ENCODE measurements at places on chromosomes 7 and 10.

DNA sequence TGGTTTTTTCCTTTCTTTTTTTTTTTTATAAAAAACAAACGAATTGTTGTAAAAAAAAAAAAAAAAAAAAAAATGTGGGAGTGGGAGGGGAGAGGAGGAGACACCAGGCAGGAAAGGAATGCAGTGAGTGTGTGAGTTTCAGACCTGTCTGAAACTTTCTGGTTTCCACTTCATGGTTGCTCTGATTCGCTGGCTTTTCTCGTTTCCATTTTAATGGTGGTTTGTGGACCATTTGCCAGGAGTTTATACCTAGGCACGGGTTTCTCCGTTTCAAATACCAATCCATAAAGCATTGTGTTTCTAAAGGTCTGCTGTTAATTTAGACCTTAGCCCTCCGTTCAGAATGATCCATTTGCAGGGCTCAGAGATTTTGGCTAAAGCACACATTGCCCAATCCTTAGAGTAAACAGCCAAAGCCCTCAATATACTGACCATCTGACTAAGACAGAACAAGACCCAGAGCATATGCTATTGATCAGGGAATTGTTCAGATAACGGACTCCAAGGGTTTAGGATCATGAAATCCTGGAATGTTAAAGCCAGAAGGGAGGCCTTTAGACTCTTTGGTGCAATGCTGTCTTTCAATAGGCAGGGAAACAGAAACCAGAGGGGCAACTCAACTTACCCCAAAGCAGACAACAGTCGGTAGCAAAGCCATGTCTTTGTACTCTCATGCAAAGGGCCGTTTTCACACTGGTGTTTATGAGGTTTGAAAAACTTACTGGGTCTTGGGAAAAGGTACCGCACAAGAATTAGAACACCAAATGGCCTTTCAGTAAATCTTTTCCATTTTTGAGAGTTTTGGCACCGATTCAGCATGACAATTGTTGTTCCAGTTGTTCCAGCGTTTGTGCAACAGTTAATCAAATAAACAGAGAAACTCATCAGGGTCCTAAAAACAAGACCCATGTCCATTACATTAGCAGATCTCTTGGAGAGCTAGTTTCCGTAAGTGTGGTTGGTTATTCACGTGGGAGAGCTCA is 94.3 kb upstream of the AGBL3 start:
- DNase-seq: no peak

GRCh38 chr7:128351296-128352152 is 7.8 kb upstream of the RBM28 start:
- DNase-seq: no peak

- DNase-seq: no peak
Measured at GRCh38 chr7:125695626-125696025, 766.0 kb upstream of the POT1 start.

DNA sequence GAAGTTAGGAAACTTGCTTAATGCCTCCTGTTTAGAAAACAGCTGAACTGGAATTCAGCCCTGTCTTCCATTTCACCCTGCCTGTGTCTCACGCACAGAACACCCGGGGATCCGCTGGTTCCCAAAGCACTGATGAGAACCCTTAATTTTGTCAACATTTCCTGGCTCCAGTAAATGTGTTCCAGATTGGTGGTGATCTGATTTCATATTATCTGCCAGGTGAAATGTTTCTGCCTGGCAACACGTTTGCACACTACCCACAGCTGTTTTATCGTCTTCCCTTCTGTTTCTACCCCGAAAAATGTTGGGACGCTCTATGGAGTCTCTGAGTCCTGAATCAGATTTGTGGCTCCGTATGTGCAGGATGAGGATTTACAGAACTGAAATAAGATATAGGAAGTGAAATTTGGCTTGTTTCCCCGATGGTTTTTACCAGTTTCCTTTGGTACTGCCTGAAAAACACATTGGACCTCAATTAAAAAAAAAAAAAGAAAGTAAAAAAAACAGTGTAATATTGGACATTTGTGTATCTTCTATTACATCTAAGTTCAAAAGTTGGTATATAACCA is 29.0 kb downstream of the MRC1 start:
- DNase-seq: no peak

DNA sequence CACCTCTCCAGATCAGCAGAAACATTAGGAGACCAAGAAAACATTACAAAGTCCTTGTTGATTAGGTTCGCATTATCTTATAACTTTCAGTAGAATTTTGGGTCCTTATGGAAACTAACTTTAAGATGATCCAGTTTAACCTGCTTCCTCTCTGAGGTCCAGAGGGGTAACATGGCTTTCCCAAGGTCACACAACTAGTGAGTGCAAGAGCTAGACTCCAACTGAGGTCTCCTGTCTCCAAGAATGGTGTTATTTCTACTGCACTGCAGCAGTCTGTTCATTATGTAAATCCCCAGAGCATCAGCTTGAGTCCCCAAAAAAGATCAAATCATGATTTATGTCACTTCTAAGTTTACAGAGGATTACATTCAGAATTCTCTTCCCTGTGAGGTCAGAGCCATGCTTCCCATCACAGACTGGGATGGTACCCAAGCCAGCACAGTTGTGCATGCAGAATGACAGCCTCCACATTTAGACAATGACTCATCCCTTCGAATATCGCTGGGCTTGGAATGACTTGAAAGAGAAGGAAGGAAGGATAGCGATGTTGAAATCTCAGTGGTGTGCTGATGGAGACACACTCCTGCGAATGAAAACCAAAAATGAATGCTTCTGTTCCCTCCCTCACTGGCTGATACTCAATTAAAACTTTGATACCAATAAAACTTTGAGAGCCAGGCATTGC is 163.1 kb upstream of the PLXNA4 start:
- DNase-seq: no peak

DNA sequence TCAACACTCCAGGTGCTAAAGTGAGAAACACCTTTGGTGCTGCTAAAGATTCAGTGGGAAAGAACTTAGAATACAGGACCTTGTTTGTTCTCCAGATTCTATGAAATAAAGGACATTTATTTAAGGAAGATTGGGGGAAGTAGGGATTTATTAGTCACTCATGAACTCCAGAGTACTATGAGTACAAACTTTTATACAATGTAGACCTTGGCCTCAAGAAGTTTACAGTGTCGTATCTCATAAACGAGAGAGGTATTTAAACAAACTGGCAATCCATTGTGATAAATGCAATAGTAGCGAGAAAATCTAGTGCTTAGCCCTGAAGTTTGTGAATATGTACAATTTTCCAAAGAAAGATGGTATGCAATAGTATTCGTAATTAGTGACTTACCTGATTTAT is 59.1 kb downstream of the TES start:
- DNase-seq: no peak

DNA sequence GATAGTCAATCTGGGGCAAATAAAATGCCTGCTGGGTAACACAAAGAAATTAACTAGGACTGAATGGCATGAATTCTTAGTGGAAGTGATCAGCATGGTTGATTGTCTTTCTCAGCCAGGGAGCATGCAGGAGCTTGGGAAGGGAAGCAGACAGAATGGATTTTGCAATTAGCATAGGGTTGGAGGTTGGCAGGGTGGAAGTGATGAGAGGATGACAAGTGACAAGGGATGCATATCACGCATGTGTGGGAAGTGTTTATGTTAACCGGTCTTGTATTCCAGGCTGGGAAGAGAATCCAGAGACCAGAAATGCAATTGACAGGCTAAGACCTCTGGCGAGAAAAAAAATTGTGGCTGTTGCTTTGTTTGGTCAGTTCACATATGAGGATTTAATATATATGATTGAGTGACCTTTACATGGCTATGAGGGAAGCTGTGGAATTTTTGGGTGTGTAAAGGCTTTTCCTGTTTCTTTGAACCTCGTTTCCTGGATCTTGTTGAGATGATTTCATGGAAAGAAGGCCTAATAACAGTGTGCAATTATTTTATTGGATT is 8.3 kb downstream of the MDFIC start:
- no peak for DNase-seq

DNA sequence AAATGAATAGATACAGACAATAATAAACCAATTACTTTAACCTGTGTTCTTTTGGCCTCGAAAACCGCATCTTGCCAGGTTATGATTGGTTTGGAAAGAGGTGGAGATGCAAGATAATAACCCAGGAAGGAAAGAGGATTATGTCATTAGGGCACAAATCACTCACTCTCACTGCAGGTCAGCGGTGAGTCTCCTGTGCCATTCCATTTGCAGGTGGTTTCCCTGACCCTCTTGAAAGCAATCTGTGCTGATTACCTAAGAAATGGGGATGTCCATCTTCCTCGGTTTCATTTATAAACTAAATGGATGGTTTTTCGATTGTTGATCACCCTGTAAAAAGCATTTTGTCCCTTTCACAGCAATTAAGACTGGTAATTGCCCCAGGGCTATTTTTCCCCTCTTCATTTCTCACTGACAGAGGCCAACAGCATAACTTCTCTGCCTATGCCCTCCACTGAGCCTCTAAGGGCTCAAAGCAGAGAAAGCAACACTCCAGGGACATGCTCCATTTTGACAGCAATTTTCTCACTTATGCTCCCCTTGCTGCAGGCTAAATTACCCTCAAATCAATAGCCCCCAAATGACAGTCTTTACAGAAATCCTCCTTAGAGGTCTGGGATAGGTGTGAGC is 257.5 kb downstream of the IPMK start:
- no peak for DNase-seq

DNA sequence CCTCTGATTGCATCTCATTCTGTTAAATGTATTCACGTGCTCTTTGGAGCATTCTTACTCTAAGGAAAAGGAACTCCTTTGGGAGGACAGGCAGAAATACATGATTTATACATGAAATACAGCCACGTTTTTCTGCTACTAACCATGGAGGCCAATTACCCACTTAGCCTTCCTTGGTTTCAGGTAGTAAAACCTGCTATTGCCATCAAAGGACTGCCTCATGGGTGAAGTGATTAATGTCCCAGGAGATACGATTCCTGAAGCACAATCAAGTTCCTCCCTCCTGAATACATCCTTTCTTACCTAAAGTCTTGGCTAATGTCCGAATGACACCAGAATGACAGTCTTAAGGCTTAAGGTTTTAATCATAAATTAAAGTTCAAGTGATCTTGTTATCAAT is 58.5 kb upstream of the PIK3CG start:
- DNase-seq: no peak

DNA sequence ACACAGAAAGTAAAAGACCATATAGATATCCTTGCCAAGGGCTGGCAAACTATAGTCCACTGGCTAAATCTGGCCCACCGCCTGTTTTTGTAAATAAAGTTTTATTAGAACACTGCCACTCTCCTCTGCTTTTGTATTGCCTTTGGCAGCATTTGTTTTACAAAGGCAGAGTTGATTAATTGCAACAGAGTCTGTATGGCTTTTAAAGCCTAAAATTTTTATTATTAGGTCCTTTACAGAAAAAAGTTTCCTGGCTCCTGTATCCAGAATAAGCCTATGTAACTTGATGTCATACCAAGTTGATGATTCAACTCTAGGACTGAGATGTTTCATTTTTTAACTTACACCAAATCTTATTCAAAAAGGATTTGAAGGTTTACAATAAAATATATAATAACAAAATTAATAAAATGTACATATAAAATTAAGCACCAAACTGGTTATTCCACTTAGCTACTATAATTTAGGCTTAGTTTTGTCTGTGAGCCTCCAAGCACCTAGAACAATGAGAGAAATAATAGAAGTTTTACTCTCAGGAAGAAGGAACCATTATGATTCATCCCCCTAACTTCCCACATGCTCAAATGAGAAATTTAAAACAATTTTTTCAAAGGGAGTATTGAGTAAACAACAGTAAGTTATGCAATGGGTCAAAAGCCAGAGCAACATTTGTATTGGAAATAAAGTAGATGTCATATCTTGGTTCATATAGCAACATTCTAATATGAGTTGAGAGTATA is 31.9 kb downstream of the CPED1 start:
- no peak for DNase-seq

- DNase-seq: no peak
Measured at GRCh38 chr10:70131560-70131937, 1.1 kb downstream of the AIFM2 start.

GRCh38 chr7:158130023-158130409 is 457.6 kb downstream of the PTPRN2 start:
- no peak for DNase-seq

DNA sequence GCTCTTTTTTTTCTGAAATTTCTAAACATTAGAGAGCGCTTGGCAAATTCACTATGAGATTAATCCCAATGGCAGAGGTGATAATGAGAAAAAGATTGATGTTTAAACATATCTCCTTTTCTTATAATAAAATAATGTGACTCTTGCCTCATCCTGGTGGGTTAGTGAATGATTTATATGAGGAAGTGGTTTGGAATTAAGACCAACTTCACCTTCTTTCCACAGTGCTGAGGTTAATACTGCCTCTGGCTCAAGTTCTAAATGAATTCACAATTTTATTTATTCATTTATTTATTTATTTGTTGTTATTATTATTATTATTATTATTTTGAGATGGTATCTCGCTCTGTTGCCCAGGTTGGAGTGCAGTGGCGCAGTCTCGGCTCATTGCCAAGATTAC is 40.5 kb upstream of the ADO start:
- no peak for DNase-seq

GRCh38 chr7:13414181-13414580 is 575.3 kb downstream of the ETV1 start:
- DNase-seq: no peak

GRCh38 chr10:34825414-34825813 is 10.3 kb upstream of the PARD3 start:
- no peak for DNase-seq

GRCh38 chr7:101410743-101411507 is 48.2 kb downstream of the COL26A1 start:
- DNase-seq: no peak

GRCh38 chr10:63261496-63261895 is 128.4 kb downstream of the NRBF2 start:
- DNase-seq: no peak

- DNase-seq: no peak
Measured at GRCh38 chr10:29554660-29555059, 80.1 kb downstream of the SVIL start.

DNA sequence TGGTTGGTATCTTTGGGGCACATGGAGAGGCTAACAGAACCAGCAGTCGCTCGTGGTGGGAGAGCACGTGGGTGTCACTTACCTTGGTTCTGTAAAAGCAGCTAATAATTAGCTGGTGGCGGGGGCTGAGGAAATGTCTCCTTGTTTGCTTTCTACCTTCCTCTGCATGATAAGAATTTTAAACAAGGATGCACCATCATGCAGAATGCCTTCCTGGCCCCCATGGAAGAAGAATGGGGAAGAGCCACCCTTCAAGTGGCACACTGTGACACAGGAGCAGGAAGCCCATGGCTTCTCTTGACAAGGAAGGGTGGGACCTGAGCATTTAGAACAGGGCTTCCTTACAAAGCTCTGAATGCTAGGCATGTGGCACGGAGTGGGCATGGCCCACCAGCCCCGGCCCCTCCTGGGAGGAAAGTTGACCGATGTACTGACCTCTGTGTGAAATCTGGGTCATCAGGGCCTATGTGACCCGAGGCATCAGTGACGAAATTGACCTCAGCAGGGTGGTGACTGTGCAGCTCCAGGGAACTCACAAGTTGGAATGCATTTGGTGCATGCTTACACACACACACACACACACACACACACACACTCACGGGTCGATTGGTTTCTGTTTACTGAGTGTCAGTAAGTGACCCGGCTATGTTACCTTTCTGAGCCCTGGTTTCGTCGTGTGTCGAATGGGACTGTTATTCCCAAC is 116.9 kb upstream of the ANLN start:
- no peak for DNase-seq
